ENCODE measurements at places on chromosomes 5 and 9.

DNA sequence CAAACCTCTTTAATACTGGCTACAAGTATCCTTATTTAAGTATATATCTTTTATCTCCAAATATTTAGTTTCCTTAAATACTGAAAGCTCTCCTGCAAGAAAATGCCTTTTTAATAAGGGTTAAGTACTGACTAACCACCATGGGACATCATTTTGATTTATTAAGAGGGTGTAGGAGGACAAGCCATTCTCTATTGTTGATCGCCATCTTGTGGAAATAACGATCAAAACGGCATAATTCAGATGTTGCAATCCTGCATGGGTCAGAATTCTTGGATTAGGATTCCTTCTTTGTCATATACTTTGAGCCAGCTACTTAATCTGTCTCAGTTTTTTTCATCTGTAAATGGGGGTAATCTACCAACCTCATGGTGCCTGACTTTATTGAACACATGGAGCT lies 28.7 kb upstream of the C5orf46 start:
- peak; percentile 83 for DNase-seq

- no peak for DNase-seq
These were observed 218.4 kb upstream of the KLF4 start for GRCh38 chr9:107707915-107708441.

GRCh38 chr9:76090909-76091308 lies 200.4 kb downstream of the PCSK5 start:
- no peak for DNase-seq

- peak; percentile 22 for DNase-seq
These were observed 28.9 kb downstream of the ZNF169 start for GRCh38 chr9:94287877-94288513.

- DNase-seq: no peak
These were observed 105.1 kb downstream of the LURAP1L start for GRCh38 chr9:12879961-12880360.

GRCh38 chr5:56116599-56117141 lies 116.5 kb downstream of the ANKRD55 start:
- DNase-seq: no peak

DNA sequence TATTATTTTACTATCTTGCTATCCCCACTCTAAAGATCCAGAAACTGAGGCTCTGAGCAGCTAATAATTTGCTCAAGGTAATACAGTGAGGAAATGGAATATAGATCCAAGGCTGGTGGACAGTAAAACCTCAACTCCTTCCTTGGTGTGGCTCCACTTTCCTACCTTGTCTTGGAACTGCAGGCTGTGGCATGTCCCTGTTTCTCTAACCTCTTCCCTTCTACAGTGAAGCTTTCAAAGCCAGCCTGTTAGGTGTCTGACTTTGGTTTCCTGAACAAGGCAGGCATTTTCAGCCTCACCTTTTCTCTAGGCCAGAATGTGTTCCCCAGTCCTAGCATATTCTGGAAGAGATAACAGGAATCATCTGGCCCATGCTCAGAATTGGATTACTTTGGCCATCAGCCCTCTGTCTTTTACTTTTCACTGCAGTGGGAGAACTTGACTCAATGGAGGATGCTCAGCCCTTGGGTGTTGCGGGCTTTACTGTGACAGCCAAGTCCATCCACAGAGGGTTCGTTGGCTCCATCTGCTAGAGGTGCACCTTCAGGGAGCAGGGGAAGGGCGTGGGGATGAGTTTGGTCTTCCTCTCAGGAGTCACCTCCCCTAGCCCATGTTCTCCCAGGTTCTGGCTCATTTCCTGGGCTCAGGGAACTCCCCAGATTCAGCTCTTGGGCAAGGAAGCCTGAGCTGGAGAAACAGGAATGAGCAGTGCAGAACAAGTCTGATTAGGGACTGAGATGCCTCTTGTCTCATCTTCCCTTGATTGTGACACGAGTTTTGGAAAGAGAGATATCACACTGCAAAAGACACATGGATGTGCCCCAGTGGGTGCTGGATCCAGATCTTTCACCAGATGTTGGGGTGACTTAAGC lies 1.1 kb downstream of the NIPAL4 start:
- DNase-seq: no peak

DNA sequence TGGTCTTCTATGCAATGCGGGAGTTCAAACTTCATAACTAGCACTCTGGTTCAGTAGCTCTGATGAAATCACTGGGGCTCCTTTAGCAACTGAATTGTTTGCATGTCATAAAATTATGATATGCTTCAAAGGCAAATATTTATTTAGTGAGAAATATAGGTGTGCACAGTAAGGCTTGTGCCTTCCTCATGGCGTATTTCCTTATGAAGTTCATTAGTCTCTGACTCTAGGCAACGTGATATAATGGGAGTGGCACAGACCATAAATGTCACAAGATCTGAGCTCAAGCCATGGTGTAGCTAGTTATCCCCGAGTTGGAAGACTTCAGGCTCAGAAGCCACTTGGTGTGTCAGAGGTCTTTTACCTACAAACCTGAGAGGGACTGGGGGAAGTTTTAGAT lies 35.5 kb downstream of the PIP5K1B start:
- no peak for DNase-seq

GRCh38 chr9:121750259-121750714 lies 98.9 kb downstream of the DAB2IP start:
- DNase-seq: no peak

GRCh38 chr9:124869466-124869985 lies 7.6 kb downstream of the ARPC5L start:
- DNase-seq: peak; percentile 76

- DNase-seq: no peak
These were observed 26.5 kb downstream of the WNK2 start for GRCh38 chr9:93210324-93210973.

- no peak for DNase-seq
These were observed 191.8 kb downstream of the MSX2 start for GRCh38 chr5:174916227-174916626.

DNA sequence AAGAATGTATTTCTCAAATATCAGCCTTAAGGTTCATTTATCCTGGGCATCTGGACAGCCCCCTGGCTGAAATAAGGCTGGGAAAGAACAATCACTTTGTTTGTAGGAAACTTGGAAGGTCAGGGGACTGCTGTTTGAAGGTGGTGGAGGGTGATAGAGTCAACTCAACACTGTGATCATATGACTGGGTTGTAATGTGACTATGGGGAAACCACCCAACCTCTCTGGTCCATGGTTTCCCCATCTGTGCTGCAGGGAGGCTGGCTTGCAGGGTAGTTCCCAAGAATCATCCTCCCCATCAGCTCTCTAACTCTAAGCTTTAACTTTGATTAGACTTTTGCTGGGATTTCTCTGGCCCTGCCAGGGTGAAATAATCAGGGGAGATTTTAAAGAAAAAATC lies 10.0 kb downstream of the INSYN2B start:
- DNase-seq: no peak

DNA sequence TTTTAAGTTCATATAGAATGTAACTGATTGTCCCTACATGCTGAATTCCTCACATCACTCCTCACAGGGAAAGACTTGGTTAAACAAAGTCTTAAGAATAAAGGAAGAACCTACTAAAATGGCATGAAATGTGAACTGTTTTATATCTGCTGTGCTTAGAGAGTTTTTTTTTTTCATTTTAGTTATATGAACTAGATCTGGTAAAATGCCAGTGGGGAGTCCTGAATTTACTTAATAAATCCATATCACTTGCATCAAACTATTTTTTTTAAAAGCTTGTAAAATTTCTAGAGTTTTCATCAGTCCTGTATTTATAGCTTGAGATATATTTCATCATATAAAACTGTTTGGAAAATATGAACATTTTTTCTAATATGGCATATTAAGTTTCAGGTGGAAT lies 1528.6 kb downstream of the EFNA5 start:
- DNase-seq: peak; percentile 11

GRCh38 chr5:123371575-123372179 lies 51.5 kb downstream of the CEP120 start:
- peak; percentile 52 for DNase-seq

GRCh38 chr9:71806901-71807307 lies 38.6 kb upstream of the CEMIP2 start:
- peak; percentile 74 for DNase-seq

GRCh38 chr5:3605298-3606010 lies 9.8 kb downstream of the IRX1 start:
- no peak for DNase-seq

GRCh38 chr9:105883847-105884246 lies 189.5 kb downstream of the TMEM38B start:
- no peak for DNase-seq

- DNase-seq: no peak
These were observed 133.7 kb downstream of the GPBP1 start for GRCh38 chr5:57307516-57307915.

- DNase-seq: no peak
These were observed 111.8 kb upstream of the FCN2 start for GRCh38 chr9:134768709-134769351.

DNA sequence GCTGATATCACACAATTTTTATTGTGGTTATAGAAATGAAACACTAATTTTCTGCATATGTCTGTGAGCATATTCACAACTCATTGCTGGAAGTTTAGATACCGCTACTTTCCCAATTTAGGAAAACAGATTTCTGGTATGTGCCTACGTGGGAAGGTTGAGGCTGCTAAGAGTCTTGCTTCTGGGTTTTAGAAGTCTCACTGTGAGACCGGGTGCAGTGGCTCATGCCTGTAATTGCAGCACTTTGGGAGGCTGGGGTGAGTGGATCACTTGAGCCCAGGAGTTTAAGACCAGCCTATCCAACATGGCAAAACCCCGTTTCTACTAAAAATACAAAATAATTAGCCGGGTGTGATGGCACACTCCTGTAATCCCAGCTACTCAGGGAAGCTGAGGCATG lies 39.6 kb downstream of the UBAP1 start:
- DNase-seq: peak; percentile 27

DNA sequence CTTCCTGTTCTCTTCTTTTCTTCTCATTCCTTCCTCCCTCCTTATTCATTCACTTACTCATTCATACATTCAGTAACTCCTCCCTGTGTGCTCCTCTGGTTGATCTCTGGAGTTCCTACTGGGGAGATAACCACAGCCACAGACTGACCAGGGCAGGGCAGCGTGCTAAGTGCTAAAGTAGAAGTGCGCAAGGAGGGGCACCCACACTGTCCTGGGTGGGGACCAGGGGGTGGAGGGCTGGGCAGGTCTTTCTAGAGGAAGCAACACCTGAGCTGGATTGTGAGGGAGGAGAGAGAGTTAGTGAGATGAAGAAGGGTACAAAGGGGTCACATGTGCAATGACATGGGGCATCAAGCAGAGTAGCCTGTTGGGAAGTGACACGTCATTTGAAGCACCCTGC lies 13.8 kb downstream of the ENHO start:
- no peak for DNase-seq

DNA sequence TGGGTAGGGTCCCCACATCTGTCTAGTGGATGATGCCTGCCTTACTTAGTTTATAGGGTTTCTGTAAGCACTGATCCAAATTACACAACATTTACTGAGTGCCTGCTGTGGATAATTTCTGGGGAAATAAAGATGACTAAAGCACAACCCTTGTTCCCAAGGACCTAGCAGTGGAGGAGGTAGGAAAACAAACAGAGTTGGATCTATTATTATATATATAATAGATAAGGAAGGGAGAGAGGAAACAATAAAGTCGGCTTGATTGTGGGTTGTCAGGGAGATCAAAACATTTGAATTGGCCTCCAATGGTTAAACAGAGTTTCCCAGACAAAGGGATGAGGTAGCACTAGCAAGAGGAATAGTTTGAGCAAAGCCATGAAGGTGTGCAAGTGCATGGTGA lies 14.0 kb downstream of the IL33 start:
- no peak for DNase-seq

- DNase-seq: peak; percentile 50
These were observed 42.1 kb upstream of the CDH18 start for GRCh38 chr5:20030125-20030524.

GRCh38 chr9:113589890-113590289 lies 126.4 kb downstream of the RGS3 start:
- peak; percentile 59 for DNase-seq

GRCh38 chr5:173582216-173583111 lies 34.0 kb downstream of the BOD1 start:
- peak; percentile 44 for DNase-seq

- no peak for DNase-seq
These were observed 81.6 kb downstream of the KCNIP1 start for GRCh38 chr5:170585273-170585948.

- peak; percentile 57 for DNase-seq
These were observed 6.6 kb downstream of the FBP1 start for GRCh38 chr9:94632737-94633136.

- DNase-seq: no peak
These were observed 27.7 kb downstream of the UBLCP1 start for GRCh38 chr5:159290741-159291140.

GRCh38 chr9:132011896-132012295 lies 67.8 kb downstream of the MED27 start:
- no peak for DNase-seq

DNA sequence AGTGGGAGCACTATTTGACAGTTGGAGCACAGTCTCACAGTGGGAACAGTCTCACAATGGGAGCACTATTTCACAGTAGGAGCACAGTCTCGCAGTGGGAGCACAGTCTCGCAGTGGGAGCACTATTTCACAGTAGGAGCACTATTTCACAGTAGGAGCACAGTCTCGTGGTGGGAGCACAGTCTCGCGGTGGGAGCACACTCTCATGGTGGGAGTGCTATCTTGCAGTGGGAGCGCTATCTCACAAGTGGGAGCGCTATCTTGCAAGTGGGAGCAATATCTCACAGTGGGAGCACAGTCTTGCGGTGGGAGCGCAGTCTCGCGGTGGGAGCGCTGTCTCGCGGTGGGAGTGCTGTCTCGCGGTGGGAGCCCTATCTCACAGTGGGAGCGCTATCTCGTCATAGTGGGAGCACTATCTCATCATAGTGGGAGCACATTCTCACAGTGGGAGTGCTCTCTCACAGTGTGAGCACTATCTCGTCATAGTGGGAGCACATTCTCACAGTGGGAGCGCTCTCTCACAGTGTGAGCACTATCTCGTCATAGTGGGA lies 56.1 kb downstream of the MED10 start:
- no peak for DNase-seq

DNA sequence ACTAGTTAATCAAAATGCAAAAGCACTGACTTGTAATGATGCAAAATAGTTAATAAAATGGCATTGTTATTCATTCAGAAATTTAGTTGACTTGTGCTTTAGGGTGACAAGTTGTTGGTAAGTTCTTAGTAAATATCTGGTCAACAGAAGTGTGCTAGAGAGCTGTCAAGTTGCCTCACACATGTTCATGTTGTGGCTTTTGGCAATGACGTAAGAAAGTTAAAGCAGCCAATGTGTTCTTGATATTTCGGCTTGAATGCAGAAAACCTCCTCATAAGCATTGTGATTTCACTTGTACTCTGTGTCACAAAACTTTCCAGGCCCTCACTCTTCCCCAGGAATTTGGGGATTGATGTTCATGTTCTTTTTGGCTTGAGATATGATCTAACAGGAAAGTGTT lies 626.7 kb downstream of the PRR16 start:
- peak; percentile 17 for DNase-seq

- DNase-seq: no peak
These were observed 1752.6 kb upstream of the C9orf72 start for GRCh38 chr9:29325894-29326293.

DNA sequence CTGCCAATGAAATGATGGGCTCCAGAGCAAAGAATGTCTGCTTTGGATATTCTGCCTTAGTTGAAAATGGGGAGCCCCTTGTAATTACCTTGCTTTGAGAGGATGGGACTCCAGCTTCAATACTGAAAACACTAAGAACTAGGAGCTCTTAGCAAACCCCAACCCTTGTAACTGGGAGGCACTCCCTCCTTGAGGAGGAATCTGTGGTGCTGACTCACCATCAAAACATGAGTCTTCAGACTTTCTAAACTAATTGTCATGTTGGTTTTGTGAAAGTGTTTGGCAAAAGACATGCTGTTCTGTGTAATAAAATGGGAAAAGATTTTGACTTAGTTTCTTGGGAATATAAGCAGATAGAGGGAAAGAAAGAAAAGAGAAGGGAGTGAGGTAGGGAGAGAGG lies 91.9 kb upstream of the PTPRD start:
- no peak for DNase-seq

All from adipocyte (in vitro differentiated cells).